GM06990 (cell line): ENCODE measurements at places on chromosomes 2 and 18.

DNA sequence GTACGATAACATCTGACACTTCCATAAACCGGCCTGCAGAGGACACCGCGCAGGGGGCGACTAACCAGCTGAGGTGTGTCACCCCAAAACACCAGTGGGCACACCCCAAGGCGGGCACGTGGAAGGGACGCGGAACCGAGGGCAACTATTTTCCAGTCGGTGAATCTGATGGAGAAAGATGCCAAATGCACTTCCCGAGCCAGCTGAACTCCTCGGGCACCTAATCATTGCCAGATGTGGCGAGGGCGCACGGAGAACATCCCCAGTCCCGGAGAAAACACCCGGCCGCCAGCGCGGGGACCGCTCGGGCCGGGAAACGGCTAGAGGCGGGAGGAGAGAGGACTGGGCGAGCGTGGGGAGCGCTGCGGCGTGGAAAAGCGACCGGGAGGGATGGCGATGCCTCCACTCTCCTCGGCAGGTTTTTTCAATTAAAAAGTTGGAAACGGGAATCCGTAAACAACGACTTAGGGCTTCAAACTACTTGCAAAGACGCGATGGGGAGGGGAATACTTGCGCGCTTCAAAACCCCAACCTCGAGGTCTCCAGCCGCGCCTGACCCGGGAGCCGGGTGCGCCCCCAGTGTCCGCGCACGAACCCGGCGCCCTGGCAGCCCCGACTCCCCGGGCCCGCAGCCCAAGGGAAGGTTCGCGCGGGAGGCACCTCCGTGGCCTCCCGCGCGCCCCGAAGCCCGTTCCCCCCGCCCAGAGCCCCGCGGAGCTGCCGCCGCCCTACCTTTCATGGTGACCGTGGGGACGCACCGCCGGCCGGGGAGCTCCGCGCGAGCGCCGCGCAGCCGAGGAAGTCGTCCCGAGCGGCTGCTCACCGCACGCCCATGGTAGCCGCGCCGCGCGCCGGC is 497 bp downstream of the COLEC12 start:
- no peak for DNase-seq

GRCh38 chr2:198692907-198693510 is 764.7 kb downstream of the SATB2 start:
- DNase-seq = no peak

GRCh38 chr18:23619388-23619881 is 33.1 kb upstream of the NPC1 start:
- DNase-seq = peak; percentile 65

GRCh38 chr2:46298522-46299353 is 1.5 kb downstream of the EPAS1 start:
- no peak for DNase-seq

DNA sequence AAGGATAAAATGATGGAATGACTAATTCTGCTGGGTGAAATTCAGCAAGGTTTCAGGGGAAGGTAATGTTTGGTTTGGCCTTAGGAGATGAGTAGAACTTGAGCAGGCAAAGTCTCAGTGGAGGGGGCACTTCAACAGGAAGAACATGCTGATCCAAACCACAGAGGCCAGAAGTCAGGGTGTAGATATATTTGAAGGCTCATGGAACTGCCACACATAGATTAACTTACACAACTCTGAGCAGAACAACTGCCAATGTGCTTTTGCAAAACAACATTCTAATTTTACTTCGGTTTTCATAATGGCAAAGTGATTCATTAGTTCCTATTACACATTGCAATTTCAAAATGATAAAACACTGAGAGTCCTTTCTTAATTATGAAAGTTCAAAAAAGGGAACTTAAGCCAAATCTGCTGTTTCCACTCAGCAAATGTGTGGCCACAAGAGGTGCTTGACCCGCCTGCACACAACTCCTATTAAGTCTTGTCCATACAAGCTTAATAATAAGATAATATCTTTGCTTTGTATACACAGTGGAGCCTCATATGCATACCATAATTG is 284.8 kb downstream of the MREG start:
- peak; percentile 51 for DNase-seq

DNA sequence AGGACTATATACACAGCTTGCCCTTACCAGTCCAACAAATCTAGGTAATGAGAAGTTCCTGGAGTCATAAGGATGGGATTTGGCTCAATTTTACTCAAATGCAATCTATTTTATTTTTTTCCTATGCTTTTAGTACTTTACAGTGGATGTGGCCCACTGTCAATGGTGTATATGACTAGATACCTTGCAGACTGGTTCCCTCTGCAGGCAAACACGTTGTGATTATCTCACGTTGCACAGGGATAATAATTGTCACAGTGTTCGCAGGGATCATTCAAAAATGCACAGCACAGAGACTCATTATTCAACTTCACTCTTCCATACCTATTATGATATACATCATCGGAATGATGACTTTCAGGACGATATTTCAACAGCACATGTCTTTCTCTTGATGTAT is 359.7 kb downstream of the MBD2 start:
- no peak for DNase-seq

- DNase-seq = no peak
Measured at GRCh38 chr2:174195253-174195652, 53.1 kb downstream of the OLA1 start.

GRCh38 chr18:58416014-58416703 is 212.7 kb downstream of the ALPK2 start:
- DNase-seq = no peak

DNA sequence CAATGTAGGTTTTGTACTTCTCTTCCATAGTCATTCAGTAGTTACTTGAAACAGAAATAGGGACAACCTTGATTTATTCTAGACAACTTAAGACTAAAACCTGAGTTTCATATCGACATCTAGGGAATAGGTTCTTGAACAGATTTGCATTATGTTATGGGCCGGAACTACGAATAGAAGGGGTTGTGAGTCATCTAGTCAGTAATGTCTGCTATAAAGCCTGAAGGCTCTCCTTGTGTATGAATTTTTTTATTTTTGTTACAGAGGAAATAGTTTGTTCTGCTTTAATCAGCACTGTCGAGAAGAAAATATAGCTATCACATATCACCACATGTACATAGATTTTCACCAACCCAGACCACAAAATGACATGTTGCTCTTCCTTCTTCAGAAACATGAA is 17.3 kb upstream of the TRIM43 start:
- DNase-seq = no peak

GRCh38 chr2:170122883-170123547 is 54.9 kb upstream of the MYO3B start:
- no peak for DNase-seq

- no peak for DNase-seq
Measured at GRCh38 chr18:63708650-63709049, 5.9 kb downstream of the SERPINB11 start.

DNA sequence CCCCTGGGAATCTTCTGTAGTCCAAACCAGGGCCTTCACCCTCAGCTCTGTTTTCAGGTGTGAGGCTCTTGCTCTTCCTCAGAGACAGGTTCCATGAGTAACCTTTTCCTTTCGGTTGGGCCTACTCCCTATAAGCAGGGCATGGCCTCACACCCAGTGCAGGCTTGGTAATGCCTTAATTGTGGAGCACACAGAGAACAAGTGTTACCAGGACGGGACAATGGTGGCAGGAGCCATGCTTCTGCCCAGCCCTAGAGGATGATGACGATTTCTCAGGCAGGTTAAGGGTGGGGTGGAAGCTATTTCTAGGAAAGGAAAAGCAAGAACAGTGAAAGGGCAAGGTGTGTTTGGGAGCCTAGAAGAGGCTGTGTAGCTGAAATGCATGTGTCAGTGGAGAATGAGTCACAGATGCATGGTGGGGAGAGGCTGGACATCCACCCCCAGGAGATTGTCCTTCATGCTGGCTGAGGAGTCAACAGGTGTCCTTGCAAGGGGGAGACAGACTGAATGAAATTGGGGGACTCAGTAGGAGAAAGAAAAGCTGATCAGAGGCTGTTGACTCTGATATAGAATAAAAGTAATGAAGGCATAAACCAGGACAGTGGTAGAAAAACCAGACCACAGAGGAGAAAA is 22.0 kb upstream of the SERPINB12 start:
- no peak for DNase-seq

DNA sequence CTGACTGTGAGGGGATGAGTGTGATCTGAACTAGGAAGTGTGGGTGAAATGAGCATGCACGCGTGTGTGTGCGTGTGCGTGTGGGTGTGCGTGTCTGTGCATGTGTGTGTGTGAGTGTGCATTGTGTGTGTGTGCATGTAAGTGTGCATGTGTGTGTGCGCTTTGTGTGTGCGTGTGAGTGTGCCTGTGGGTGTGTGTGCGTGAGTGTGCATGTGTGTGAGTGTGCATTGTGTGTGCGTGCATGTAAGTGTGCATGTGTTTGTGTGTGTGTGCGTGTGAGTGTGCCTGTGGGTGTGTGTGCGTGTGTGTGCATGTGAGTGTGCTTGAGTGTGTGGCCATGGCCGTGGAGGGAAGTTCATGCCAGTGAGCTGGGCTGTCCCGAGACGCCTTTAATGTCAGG is 76.3 kb downstream of the RTP5 start:
- DNase-seq = no peak

- no peak for DNase-seq
Measured at GRCh38 chr2:173001664-173002604, 73.7 kb upstream of the MAP3K20 start.

DNA sequence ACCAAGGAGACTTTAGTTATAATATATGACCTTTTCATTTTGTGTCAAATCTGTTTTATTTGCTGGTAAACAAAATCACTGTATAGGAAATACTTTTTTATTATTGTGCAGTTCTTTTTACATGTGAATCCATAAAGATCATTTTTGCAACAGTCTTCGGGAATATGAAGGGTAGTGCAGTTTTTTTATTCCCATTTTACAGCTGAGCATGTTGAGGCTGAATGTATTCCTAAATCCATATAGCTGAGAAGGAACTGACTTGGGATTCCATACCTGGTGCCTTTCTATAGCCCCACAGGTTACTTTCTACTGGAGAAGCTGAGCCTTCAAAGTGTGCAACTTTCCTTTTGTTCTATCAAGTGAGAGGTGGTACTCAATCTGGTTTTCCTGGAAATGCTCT is 29.6 kb downstream of the RHOB start:
- no peak for DNase-seq

- no peak for DNase-seq
Measured at GRCh38 chr2:165474619-165475276, 5.2 kb downstream of the CSRNP3 start.

DNA sequence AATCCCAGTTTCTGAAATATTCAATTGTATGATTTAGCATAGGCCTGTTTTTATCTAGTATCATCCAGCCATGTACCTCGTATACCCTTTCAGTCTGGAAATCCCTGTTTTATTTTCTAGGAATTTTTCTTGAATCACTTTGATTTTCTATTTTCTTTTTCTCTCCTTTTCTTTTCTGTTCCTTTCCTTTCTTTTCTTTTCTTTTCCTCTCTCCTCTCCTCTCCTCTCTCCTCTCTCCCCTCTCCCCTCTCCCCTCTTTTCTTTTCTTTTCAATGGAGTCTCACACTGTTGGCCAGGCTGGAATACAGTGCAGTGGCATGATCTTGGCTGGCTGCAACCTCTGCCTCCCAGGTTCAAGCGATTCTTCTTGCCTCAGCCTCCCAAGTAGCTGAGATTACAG is 63.5 kb downstream of the SMCHD1 start:
- DNase-seq = no peak

DNA sequence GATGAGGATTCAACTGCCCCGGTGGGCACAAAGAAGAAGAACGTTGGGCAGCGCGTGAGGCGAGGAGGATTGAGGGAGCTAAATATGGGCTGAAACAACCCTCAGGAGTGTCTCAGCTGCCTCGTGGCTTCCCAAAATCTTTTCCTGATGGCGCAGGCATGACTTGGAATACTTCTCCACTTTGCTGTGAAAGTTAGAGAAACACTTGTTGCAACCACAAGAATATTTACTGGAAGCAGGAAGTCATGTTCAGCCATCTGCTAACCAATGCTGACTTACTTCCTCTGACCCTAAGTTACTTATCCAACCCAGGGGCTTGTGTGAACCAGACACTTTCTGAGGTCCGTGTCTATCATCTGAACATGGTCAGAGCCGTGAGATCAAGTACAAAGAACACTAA is 148.8 kb downstream of the ARL4C start:
- DNase-seq = no peak

- DNase-seq = no peak
Measured at GRCh38 chr2:205296959-205297358, 385.3 kb upstream of the NRP2 start.

GRCh38 chr2:156562124-156562523 is 125.9 kb downstream of the GPD2 start:
- DNase-seq = no peak

DNA sequence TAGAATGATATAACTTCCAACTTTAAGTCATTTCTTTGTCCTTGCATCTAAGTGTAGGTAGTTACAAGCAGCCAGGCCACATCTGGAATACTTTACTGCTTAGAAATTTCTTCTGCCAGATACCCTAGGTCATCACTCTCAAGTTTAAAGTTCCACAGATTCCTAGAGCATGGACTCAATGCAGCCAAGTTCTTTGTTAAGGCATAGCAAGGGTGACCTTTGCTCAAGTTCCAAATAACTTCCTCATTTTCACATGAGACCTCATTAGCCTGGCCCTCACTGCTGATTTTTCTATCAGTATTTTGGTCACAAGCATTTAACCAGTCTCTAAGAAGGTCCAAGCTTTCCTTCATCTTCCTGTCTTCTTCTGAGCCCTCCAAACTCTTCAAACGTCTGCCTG is 7.8 kb upstream of the UGT1A9 start:
- DNase-seq = no peak

DNA sequence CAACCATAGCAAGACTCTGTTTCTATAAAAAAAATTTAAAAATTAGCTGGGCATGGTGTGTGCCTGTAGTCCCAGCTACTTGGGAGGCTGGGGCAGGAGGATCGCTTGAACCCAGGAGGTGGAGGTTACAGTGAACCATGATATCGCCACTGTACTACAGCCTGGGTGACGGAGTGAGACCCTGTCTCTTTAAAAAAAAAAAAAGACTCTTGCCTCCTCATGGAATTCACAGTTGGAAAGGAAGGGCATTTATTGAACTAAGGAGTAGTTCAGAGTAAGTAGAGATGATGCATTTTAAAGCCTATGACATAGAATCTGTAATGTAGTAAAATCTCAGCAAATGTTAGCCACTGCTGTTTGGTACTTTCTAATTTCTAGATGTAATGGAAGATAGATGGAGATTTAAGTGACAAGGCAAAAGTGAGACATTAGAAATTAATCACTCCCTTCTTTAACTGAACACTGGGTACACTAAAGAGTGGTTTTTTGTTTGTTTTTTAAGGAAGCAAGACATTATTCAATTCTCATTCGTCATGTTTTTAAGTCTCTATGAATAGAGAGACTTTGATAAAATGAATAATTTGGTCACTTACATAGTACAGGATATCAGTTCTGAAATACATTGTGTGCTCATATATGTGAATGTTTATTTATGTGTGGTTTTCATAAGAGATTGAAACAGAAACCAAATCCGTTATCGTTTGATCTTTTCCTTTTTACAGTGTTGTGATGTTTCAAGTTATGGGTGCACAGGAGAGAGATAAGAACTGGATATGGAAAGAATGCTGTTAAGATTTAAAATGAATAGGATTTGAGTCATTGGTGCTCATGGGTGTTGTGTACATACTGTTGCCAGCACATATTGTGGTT is 186.1 kb upstream of the STON1 start:
- DNase-seq = no peak

GRCh38 chr2:181998041-181998835 is 12.6 kb downstream of the PPP1R1C start:
- DNase-seq = no peak
